ENCODE measurements at places on chromosomes 3 and 15.
A peak's percentile ranks its signal among the peaks of the same experiment; 100 is the strongest.

DNA sequence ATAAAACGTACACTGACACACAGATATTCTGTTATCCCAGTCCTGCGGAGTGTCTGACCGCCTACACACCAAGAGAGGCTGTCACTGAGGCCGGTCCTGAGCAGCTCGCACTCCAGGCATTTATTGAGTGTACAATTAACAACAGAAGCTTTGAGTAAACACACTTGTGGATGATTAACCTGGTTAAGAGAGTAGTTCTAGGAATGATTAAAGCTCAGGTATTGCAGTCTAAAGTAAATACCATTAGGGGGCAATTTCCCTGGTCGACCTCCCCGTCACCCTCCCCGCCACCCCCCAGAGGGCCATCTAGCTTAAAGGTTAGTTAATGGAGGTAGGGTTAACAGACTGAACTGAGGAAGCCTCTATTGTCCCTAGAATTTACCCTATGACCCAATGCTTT is 1278.5 kb downstream of the NSUN3 start:
- peak; percentile 27 for DNase-seq

GRCh38 chr3:14884665-14885064 is 62.7 kb upstream of the NR2C2 start:
- DNase-seq, result no peak

DNA sequence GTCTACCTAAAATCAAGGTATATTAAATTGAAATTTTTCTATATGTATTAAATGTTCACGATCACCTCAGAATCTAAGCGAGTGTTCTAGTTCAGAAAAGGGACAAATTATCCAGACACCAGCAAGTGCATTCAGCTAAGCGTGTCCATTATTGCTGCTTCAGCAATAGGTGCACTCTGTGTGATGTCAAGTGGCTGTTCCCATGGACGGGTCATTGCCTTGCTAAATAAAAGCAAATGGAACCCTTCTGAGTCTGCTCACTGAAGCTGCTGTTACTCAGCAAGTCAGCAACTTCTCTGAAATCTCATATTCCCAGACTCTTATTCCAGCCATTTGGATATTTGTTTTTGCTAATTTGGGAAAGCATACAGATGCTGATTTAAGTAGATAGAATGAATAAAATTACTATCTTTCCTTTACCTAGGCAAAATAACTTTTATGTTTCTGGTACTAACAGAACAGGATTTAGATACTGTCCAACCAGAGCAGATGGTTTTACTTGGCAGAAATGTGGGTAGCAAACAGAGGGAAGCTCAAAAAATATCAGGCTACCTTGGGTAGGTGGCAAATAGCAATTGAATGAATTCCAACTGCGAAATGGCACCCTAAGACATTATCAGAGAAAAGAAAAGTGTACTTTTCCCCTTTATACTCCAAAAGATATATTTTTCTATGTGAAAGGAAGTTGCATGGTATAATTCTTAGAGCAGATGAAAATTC is 407.0 kb downstream of the GAP43 start:
- no peak for DNase-seq

DNA sequence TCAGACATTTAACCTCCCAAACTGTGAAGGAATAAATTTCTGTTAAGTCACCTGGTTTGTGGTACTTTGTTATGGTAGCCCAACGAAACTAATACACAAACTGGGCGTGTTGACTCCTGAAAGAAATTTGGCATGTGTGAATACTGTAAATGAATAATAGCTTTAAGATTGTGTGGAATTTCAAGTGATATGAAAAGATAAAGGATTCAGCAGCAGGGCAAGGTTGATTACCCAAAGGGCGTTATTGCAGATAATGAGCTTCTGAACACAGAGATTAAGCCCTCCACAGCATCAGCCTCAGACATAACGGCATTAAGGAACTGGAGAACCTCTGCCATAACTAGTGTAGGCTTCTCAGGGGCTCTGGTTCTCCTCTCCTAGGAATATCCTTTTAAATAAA is 451.5 kb upstream of the NECTIN3 start:
- no peak for DNase-seq

GRCh38 chr15:70491201-70491621 is 272.1 kb downstream of the UACA start:
- no peak for DNase-seq

DNA sequence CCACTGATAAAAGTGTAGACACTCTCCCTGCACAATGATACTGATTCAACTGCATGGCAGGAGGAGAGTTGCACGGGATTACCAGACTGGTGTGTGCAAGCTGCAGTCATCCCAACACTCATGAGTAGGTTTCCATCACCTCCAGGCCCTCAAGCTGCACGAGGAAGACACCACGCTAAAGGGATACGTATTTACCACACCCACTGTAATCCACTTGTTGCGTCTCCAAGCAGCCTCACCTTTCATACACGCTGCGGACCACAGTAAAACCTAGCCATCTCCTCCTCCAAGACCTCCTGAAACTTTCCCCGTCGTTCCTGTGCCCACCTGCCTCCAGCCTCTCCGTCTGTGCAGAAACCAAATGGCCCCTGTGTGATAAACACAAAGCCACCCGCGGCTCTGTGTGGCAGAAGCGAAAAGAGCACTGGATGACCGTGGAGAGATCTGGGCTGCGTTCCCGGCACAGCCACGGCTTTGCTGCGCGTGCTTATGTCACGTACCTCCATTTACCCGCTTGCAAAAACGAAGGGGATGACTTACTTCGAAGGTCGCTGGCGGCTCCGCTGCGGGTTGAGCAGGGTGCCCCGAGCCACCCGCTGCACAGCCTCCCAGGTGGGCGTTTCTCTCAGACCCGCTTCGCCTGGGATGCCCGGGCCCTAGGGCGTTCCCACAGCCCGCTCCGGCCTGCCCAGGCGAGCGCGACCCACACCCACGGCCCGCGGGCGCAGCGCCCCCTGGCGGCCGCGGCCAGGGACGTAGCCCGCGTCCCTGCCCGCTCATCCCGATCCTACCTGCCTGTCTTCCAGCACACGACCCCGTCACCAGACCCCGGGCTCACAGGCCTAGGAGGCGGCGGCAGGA is 643 bp downstream of the ABCC5 start:
- peak; percentile 67 for DNase-seq

GRCh38 chr3:58236527-58237237 is 910 bp upstream of the ABHD6 start:
- DNase-seq, result no peak

- no peak for DNase-seq
Observed at GRCh38 chr3:58868097-58868779, 181.6 kb downstream of the CFAP20DC start.

All from left kidney (tissue), 8 donors.